ENCODE measurements at places on chromosomes 2 and 18. TPM values are rescaled to one million over a fixed set of nuclear protein-coding genes. Genes with fewer than 3 reads are reported as not detected.

Gene SLC9A4
- 2.9 TPM for total RNA-seq

Gene PHLPP1
- 27.3 TPM for total RNA-seq

- no peak for DNase-seq
Observed at GRCh38 chr2:159153463-159153862, 133.0 kb downstream of the WDSUB1 start.

Gene KCNG3
- total RNA-seq, result 0.53 TPM

DNA sequence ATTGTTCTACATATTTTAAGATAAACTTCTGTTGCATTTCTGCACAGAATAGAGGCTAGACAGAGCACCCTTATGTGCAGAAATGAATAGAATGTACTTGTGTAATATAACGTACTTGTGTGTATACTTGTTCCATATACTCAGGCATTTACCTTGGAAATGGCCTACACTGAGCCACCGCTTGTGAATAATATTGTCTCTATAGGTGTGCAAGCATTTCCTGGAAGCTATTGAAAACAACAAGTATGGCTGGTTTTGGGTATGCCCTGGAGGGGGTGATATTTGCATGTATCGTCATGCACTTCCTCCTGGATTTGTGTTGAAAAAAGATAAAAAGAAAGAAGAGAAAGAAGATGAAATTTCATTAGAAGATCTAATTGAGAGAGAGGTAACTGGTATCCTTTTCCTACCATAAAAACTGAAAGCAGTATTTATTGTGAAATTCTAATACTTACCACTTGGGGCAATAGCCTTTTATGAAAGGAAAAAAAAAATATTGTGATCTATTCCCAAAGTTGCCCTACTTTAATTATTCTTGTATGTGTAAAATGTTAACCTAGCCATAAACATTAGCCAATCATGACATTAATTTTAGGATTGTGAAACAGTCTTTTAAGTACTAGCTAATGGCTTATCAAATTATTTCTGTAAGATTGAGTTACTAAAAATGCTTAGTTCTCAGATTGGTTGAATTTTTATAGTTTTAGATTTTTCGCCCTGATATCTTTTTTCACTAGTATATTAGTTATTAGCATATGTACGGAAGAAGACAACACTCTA lies 18.0 kb downstream of the ZC3H15 start:
- DNase-seq, result no peak

Gene IHH
- total RNA-seq, result not detected

DNA sequence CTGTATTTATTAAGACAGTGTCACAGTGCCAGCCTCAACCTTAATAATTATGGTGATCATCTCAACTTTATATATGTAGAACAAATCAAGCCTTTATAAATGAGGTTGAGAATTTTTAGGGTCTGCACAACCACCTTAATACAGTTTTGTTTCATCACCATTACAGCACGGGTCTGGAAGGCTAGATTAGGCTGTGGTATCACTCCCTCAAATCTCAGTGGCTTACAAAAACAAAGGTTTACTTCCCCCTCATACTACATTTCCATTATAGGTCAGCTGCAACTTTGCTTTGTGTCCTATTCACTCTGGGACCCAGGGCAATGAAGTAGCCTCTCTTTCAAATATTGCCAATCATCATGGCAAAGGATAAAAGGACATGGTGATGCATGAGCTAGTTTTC lies 23.3 kb upstream of the USP14 start:
- no peak for DNase-seq

- DNase-seq, result no peak
Observed at GRCh38 chr2:138950486-138950885, 170.3 kb upstream of the NXPH2 start.

DNA sequence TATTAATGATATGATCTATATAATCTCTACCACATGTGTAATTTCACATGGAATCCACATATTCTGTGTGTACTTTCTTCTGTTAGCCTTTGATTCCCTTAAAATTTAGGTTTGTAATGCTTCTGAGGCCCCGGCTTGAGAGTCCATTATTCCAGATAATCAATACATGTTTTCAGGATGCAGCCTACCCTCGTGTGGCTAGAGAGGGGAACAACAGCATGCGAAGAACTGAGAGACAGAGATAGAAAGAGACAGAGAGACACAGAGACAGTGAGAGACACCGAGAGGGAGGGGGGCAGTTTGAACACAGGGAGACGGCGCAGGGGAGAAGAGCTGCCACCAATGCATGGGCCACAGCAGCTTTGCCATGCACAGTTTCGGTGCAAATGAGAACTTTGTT lies 185.4 kb downstream of the SNTG2 start:
- no peak for DNase-seq

Gene HOXD1
- 0.90 TPM for total RNA-seq

DNA sequence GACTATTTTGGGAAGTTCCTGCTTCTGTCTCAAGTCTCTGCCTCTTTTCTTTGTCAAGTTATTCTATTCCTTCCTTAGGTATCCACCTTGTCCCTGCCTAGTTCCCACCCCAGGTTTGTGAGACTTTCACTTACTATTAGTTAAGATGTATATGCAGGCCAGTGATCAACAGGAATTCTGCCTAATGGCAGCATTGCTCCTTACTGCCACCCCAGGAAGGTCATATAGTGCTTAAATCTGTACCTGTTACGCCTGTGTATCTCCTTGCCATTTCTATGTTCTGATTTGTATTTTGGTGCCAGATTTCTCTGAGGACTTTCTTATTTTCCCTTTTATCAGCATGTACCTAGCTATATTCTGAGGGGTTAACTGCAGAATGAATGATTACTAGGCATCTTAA lies 746.0 kb upstream of the TMEFF2 start:
- no peak for DNase-seq

DNA sequence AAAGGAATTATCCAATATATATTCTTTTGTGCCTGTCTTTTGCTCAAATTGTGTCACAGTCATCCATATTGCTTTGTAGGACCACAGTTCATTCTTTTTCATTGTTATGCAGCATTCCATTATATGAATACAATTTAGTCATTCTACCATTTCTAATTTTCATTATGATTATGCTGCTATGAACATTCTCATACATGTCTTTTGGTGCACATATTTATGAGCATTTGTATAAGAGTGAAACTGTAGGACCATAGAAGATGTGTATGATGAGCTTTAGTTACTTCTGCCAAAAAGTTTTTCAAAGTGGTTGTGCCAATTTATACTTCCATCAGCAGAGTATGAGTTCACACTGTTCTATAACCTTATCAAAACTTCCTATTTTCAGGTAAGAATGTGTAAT lies 7.7 kb downstream of the IER3IP1 start:
- no peak for DNase-seq

Gene TUBA3D
- not detected for total RNA-seq

DNA sequence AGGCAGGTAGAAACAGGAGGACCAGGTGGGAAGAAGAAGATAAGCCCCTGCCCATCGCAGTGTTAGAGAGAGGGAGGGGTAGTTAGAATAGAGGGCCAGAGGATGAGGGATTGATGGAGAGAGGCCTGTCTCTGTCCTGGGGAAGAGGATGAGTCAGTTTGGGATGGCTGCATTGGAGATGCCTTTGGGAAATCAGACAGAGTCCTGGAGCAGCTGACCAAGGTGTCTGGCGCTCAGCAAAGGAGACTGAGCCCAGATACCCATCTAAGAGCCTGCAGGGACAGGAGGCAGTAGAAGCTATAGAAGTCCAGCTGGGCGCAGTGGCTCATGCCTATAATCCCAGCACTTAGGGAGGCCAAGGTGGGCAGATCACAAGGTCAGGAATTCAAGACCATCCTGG lies 177.8 kb upstream of the HAAO start:
- DNase-seq, result no peak

GRCh38 chr2:74648009-74648443 lies at the start of gene M1AP:
M1AP (minus strand) TSS chr2:74648330; CDS start chr2:74640275, 8,055 bp downstream.
- no peak for DNase-seq

DNA sequence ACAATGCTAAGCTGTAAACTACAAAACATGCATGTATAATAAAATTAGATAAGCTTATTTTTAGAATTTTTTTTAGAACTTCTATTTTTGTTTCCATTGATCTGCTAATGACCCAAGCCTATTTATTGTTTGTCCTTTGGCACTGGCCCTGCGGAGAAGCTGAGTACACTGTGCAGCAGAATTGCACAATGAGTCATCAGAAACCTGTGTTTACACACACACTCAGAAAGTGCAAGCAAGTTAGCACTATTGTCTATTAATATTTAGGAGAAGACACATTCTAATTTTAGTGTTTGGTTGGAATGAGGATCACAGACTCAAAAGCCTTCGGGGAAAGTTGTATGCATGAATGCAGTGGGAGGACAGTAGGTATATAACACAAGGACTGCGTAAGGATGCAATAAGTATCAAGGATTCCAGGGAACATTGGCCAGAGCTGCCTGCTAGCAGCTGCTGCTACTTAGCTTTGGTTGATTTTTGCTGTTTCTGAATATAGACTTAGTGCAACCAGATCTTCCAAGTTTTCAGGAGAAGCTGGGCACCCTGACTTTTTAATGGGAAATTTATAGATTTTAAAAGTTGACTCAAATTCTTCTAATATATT lies 128.2 kb downstream of the KCNH7 start:
- no peak for DNase-seq

DNA sequence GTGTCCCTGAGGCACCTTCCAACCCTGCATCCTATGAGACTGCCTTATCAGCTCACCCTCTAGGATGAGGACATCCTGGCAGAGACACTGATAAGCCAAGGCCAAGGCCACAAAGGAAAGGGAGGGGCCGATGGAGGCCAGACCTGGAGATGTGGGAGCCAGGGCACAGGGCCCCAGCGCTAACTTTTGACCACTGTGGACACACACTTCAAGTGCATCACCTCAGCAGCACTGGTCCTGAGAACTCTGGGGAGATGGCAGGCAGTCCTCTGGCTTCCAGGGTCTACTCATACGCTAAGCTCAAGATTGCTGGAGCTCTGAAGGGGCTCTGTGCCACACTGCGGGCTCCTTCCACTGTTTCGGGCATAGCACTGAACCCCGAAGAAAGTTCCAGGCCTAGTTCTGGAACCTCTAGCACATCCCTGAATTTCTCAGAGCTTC lies 100.2 kb upstream of the ID2 start:
- no peak for DNase-seq

Gene EPC2
- 80.9 TPM for total RNA-seq

DNA sequence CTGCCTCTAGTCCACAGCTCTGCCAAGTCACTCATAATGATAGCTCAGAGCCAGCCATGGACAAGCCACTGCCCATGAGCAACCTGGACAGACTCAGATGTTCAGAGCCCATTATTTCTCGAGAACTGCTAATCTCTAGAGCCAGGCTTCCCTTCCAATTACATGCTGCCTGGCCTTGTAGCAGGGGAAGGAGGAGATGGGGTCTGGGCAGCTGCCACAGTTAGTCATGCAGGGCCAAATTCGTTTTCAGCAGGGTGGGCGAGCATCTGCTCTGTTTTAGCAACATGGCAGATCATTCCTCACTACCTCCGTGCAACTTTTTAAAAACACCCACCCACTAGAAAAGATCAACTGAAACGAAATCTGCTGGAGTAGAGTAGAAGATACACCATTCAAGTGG lies 141.8 kb downstream of the MYO5B start:
- DNase-seq, result no peak

Gene DSG2
- 44.1 TPM for total RNA-seq

GRCh38 chr2:217897091-217897715 lies 105.6 kb downstream of the TNS1 start:
- DNase-seq, result no peak

DNA sequence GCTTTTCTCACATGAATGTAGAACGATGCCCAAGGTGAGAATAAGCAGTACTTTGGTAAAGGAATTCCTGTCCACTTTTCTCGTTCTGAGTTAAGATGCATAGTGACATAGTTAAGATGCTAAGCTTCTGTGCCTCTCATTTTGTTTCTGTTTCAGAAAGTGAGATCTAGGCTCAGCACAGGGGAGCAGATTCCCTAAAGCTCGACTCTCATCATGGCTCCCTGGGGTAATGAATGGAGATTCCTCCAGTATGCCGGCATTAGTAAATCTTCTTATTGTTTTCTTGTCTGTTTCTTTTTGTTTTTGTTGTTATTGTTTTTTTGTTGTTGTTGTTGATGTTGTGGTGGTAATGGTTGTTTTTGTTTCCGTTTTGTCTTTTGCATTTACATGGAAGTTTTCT lies 225.4 kb downstream of the LRRTM4 start:
- DNase-seq, result no peak

DNA sequence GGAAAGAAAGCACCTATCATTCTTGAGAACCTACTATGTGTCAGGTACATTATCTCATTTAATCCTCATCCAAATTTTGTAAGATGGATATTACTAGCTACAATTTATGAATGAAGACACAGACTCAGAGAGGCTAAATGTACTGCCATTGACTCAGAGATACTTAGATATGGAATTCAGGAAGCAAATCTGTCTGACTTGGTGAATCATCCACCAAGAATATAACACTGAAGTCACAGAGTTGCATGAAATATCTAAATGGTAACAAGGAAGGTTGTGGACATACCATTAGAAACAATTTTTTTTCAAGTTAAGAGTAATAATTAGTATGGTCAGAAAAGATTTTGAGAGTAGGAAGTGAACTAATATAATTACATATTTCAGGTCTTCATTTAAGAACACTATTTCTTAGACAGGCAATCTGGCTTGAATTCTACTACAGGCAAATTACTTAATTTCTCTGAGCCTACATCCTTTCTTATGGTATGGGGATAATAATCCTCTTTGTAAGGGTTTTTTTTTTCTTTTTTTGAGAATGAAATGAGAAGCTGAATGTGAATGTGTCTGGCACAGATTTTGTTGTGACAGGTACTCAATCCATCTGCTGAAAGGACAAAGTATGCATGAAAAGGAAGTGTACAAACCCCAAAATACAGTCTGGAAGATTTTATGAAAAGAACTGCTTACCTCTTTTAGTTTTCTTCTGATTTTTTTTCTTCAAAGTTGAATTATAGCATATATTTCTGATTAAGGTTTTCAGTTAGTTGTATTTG lies 14.8 kb upstream of the C2orf66 start:
- DNase-seq, result no peak

Gene SCN9A
- total RNA-seq, result 32.9 TPM

Gene TRABD2A
- 1.3 TPM for total RNA-seq

DNA sequence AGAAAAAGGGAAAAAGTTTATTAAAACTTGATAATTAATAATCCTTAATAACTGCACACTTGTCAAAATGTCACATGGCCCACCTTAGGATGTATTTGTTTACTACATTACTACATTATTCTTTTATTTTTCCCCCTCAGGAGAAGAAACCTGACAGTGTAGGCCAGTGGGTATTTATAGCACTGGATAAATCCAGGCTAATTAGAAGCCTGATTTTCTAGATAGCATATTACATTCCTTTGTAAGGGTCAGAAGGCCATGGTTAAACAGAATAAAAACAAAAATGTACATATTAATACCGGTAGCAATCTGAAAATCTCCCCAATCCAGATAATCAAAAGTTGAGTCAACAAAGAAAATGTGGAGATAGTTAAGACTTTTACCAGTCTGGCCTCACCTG lies 21.5 kb upstream of the KIDINS220 start:
- no peak for DNase-seq

Gene PMS1
- total RNA-seq, result 69.4 TPM

Data from urinary bladder (tissue), 4 donors.